ENCODE measurements at places on chromosomes 1 and 21.
A peak's percentile ranks its signal among the peaks of the same experiment; 100 is the strongest.

- DNase-seq = peak; percentile 54
Measured at GRCh38 chr21:42514883-42515228, 1.2 kb downstream of the SLC37A1 start.

DNA sequence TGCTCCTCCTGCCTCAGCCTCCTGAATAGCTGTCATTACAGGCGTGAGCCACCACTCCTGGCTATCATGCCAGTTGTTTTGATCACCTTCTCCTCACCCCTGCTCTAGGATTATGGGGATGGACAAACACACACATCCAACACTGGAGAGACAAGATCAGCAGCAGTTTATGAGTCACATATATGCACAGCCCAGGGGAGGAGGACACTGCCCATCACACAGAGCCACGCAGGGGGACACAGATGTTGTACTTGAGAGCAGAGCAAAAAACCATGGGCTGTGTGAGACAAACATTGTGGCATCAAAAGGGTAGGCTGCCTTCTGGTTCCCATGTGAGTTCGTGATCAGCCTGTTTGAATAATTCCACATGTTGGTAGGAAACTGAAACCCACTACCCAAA lies 32.1 kb downstream of the EDARADD start:
- no peak for DNase-seq

- DNase-seq = peak; percentile 52
Measured at GRCh38 chr21:45316871-45317397, 29.2 kb upstream of the POFUT2 start.

DNA sequence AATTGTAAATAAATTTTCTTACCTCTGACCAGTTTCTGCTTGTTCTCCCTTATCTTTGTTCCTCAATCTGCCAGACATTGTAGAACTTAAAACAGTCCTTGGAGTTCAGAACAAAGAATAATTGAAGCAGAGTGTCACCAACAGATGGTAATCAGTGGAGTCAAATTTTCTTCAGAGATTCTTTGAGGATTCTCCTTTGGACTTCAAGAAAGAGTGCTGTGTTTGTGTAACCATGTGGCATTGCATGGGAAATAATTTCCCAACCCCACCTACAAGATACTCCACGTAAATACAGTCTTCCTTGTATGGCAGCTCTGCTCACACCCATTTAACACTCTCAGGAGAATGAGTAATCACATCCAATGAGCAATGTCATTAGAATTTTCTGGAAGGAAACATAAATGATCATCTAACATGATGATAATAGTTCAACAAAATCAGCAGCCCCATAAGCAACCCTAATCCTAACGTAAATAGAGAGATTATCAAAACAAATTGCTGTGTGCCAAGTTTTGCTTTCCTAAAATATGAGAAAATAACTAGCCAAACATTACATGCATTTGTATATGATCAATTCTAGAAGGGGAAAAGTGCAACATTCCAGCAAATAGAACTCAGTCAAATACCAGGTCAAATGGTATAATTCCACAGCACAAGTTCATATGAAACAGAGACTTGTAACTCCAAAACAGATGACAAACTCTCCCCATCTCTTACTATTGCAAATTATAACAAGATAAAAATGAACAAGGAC lies 6.9 kb upstream of the DENND1B start:
- DNase-seq = no peak

DNA sequence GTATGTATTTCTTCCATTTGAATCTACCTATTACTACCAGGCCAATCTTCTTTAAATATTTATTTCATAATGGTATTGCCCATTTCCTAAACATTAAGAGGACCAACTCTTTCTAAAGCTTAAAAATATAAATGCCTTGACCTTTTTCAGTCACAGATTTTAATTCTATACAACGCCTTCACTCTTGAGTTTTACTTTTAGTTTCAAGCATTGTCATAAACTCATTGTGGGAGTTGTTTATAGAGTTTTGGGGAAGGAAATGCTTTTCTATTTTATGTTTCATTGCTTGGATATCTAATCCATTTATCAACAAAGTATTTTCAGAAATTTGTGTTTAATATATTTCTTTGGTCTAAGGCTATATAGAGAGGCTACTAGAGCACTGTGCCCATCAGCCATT lies 155.8 kb downstream of the DPYD start:
- DNase-seq = no peak

DNA sequence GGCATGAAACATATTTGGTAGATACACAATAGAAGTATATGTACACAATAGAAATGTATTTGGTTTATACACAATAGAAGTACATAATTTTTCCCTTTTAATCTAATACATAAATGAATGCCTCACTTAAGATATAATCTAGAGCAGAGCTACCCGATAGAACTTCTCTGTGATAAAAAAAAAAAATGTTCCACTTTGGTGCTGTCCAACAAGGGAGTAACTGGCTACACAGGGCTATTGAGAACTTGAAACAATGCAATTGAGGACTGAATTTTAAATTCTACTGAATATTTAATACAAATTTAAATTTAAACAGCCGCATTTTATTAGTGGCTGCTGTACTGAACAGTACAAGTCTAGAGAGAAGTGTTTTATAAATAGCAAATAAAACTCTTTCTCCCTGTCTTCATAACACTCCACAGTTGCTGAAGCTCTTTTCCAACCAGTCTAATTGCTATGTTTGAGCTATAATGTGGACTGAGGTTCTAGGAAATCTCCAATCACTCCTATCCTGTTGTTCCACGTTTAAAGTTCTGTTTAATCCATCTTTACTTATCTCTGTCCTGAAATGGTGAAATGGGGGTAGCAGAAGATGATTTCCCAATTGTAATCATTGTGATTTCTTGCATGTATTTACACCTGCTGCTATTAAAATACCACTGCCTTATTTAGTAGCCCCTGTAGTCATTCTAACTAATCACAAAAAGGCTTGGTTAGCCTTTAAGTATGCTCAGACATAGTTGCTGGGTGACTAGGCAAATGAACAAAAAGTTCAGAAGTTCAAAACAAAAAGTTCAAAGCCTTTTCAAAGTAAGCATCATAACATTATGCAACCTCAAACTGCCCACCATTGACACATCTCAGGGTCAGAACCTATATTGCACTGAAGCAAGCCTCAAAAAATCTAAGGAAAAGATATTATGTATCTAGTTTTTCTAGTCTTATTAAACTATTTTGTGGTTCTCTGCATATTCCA lies 192.3 kb upstream of the C1orf87 start:
- DNase-seq = no peak

GRCh38 chr21:40152476-40152875 lies 285.2 kb downstream of the PCP4 start:
- no peak for DNase-seq

GRCh38 chr1:3928586-3928985 lies 28.5 kb upstream of the C1orf174 start:
- DNase-seq = no peak

DNA sequence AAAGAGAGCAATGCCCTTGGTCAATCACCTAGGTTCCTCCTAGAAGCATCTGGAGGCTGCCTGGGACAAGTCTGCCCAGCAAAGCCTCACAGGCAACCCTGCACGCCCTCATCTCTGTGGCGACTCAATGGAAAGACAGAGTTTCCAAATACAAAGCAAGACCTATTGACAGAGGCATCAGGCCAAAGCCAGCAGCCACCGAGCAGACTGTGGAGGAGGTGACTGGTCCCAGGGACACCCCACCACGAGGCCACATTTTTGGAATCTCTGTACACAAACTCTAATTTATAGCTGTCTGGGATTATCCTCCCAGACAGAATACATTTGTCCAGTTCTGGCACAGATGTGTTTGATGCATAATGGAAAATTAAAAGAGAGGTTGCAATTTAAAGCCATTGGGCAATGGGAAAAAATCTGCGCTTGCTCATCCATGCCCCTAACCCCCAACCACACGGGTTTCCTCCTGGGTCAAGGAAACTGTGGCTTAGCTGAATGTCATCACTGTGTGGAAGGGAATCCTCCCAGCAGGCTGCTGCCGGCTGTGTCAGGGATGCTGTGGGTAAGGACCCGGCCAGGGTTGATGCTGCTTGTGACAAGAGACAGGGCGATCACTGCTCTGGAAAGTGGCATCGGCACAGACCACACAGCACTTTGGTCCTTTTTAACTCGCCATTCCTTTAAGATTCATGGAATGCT lies 14.3 kb downstream of the TSPAN2 start:
- no peak for DNase-seq

- DNase-seq = no peak
Measured at GRCh38 chr21:32392299-32392879, 423 bp downstream of the URB1 start.

DNA sequence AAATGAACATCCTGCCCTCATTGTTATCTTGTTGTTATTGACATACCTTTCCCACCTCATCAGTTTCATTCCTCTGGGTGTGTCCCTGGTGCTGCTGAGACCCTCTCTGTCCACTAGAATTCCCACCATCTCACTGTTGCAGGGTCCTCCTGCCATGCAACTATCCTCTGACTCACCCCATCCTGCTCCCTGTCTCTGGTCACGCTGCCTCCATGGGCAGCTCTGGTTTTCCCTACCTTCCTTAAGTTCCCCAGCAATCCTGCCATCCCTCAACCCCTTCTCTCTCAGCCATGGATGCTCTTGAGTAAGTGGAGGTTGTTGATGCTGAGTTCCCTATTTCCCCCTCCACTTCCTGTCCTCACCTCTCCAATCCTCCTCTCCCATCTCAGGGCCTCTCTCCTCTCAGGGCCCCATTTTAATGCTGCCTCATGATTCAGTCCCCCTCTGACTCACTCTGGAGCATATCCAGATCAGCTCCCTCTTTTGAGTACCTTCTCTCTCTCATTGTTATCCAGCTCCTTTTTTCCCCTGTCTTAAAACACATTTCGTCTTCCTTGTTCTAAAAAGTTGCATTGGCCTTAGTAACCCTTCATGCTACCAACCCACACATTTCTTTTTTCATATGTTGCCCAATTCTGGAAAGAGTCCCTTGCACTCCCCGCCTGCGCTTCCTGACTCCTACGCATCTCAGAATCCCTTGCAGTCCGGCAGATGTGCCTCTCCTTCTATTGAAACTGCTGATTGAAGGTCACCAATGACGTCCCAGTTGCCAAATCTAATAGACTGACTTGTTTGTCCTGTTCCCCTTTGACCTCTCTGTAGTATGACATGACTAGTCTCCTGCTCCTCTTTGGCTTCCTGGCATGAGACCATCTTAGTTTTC lies 92.0 kb downstream of the CNIH3 start:
- DNase-seq = no peak

DNA sequence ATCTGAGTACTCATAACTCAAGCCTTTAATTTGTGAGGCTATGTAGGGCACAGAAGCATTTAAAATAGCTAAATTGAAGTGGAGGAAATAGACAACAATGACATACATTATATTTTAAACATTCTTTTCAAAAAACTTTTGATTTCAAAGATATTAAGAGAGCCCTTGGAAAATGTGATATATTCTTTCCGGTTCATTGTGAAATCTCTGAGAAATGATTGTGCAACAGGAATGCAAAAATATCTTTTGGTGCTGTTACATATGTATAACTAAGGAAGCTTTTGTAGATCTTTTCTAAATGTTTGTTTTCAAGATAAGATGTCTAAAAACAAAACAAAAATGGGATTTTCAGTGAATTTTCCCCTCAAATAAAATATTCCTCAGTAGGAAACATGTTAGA lies 185.2 kb downstream of the LEPR start:
- no peak for DNase-seq

- no peak for DNase-seq
Measured at GRCh38 chr1:33655496-33655895, 183.1 kb downstream of the ZSCAN20 start.

DNA sequence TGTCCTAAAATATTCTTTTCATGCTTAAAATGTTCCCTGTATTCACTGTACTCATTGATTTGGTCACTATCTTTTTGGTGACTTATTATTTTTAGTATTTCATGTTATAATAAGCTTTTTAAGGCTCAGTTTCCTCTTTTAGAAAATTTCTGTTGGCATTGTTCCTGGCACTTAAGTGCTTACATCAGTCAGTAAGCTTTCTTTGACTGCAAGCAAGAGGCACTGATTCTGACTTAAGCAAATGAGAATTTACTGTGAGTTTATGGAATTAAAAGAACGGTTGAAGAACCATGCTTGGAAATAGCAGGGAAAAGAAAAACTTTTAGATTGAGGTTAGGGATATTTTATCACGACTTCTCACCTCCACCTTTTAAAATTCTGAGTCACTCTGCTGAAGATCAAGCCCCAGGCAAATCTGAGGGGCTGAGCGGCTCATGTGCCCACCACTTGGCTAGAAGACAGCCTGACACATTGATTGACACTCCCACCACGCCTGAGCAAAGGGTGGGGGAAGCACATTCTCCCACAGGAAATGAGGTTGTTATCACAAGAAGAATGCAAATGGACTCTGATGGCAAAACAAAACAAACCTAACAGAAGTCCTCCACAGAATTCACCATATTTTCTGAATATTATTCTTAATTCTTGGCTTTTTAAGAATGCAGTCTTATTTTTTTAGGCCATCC lies 102.8 kb downstream of the KCTD3 start:
- DNase-seq = no peak

- DNase-seq = no peak
Measured at GRCh38 chr21:14313300-14313699, 69.6 kb downstream of the HSPA13 start.

DNA sequence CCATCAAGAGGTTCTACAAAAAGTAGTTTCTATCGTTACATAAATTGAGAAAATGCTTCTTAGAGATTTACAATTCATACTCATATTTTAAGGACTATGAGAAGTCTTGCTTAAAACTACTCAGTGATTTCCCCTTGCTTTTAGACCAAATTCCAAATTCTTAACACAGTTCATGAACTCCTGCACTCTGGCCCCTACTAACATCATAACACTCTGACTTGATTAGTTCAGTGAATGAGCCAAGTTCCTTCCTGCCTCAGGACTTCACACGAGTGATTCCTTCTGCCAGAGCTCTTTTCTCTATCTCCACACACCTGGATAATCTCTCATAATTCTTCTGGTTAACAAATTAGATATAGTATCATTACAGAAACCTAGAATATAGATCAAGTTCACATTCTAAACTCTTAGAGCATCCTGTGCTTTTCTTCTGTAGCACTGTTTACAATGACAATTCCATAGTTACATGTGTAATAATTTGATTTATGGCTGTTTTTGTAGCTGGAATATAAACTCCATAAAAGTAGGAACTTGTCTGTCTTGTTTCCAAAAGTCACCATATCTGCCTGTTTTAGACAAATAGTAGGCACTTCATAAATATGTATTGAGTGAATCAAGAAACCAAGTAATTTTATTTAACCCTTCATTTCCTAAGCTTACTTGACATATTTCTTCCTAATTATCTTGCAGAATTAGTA lies 59.9 kb downstream of the NUF2 start:
- DNase-seq = no peak

DNA sequence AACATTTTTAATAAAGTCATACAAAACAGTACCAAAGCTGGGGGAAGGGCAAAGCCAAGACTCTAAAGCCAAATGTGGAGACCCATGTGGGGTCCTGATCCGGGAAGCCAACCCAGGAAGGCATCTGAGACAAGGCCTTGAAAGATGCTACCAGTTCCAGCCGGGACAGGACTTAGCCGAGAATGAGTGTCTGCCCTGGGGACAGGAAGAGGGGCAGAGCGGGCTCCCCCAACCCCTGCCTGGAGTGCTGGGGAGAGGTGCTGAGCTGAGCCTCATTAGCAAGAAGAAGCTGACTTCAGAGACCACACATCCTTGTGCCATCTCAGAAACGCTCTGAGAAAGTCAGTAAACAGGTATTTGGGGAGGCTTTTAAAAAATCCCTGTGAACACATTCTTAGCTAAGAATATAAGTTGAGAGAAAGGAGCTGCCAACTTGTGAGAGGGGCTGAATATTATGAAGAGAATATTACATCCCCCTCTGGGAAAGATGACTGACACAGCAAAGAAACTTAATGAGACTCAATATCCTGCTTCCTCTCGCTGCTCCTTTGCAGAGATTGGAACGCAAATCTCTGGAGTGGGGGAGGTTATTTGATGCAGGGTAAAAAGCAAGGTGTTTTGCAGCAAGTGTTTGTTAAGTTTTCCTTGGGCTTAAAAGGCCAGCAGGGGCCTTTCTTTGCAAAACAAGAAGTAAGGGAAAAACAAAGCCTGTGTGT lies 103.3 kb upstream of the KCND3 start:
- peak; percentile 9 for DNase-seq
